Heart left ventricle (tissue), 16 donors: ENCODE measurements at places on chromosomes 6 and 20. TPM values are rescaled to one million over a fixed set of nuclear protein-coding genes. Genes with fewer than 3 reads are reported as not detected.

DNA sequence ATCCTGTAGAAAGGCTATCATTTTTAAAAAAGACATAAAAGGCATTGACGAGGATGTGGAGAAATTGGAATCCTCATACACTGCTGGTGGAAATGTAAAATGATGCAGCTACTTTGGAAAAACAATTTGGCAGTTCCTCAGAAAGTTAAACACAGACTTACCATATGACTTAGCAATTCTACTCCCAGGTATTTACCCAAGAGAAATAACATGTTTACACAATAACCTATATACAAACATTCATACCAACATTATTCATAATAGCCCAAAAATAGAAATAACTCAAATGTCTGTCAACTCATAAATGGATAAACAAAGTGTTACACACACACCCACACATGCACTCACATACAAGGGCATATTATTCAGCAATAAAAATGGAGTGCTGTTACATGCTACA, 23.4 kb upstream of the CEP85L start:
- peaks cover 4% of the 10 kb centered on the region for H3K4me1 ChIP-seq
- no peak overlapping the region for H3K4me3 ChIP-seq
- H3K27ac ChIP-seq, result no peak overlapping the region
- no peaks in the 10 kb centered on the region for H3K27me3 ChIP-seq
- DNase-seq, result no peak

DNA sequence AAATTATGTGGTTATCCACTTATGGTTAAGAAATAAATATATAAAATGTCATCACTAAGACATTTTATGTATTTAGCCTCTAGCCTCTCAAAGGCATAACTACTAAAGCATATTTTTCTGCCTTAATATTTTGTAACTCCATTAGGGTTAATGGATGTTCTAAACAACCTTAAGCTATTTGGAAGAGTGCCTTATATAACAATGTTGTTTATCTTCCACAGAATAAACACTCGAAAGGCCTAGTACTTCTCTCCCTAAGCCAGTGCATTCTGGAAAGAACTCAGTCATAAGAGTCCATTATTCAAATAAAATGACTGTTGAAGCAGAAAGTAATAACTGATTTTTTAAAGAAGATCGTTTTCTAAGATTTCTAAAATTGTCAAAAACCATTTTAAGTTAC, 15.0 kb upstream of the PRIM2 start:
- no peaks in the 10 kb centered on the region for H3K27me3 ChIP-seq
- H3K4me1 ChIP-seq, result no peaks in the 10 kb centered on the region
- DNase-seq, result no peak
- no peaks in the 10 kb centered on the region for H3K36me3 ChIP-seq
- no peak overlapping the region for H3K27ac ChIP-seq

Gene FOXF2
- total RNA-seq, result 0.35 TPM

DNA sequence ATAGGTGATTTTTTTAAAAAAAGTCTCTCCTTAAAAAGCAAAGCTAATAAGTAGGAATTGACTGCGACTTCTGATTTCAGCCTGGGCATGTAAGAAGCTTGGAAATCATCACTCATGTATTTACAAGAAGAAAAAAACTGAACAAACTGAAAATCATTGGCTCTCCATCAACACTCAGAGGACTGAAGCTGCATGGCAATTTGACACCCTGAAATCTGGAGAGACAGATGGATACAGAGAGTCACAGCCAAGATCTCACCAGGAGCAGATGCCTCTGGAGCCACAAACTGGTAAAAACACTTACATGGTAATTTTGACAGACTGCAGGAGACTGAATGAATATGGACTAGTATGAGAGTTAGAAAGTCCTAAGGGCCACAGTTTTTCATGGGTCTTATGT, 191.2 kb upstream of the TCF21 start:
- H3K27me3 ChIP-seq, result no peaks in the 10 kb centered on the region
- H3K4me3 ChIP-seq, result no peak overlapping the region
- no peak for DNase-seq
- H3K4me1 ChIP-seq, result no peaks in the 10 kb centered on the region
- no peaks in the 10 kb centered on the region for H3K36me3 ChIP-seq

- H3K36me3 ChIP-seq, result no peaks in the 10 kb centered on the region
- no peak overlapping the region for H3K27ac ChIP-seq
- peaks cover 100% of the 10 kb centered on the region for H3K27me3 ChIP-seq
- H3K4me1 ChIP-seq, result peaks cover 11% of the 10 kb centered on the region
- DNase-seq, result no peak
- peak overlapping the region; percentile 32 for H3K4me3 ChIP-seq
These were observed 7.8 kb upstream of the NR2E1 start for GRCh38 chr6:108157981-108158525.

DNA sequence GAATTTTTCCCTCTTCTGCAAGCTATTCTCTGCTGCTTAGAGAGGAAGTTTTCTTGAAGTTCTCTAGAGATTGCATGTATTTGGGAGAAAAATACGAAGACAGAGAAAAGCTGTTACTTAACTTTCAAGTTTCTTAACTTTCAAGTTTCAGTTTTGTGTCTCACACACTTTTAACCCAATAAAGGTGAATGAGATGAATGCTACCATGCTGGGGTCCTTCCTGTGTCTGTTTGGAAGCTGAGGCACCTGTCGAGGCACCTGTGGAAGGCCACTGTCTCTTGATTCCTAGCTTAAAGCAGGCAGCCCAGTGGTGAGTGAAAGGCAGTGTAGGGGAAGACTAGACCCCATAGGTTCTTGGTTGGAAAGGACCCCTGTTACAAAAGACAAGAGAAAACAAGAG, 372.8 kb upstream of the JARID2 start:
- DNase-seq, result no peak
- peaks cover 20% of the 10 kb centered on the region for H3K4me1 ChIP-seq
- H3K27me3 ChIP-seq, result no peaks in the 10 kb centered on the region
- H3K36me3 ChIP-seq, result no peaks in the 10 kb centered on the region
- no peak overlapping the region for H3K27ac ChIP-seq

DNA sequence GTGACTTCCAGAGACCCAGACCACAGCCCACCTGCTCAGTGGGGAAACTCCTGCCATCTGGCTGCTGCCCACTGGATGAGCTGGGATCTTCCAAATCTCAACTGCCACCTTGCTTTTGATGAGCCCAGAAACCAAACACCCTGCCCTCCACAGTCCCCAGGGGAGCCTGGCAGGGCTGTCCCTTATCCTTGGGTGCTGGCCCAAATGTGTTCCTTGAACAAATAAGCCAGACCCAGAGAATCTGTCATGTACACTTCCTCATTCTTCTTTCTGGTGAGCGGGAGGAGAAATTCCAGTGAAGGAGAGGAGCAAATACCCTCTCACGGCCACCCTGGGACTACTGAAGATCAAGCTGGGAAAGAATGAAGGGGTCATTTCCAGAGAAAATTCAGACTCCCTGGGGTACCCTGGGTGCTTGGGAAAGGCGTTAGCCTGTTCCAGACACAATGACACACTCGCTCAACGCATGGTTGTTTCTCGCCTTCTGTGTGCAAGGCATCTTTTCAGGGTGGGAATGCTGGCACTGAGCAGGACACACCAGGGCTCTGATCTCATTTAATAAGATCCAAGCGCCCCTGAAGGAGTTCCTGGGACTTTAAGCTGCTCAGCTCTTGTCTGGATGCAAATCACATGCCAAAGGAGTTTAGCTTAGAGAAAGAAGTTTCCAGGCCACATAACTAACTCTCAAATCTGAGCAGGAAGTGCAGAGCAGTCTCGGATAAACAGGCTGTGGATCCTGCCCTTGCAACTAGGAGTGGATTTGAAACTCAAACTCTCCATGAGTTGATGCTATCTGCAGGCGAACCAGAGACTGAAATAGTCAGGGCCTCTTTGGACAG, 38.5 kb downstream of the PXDC1 start:
- no peaks in the 10 kb centered on the region for H3K27me3 ChIP-seq
- no peak for DNase-seq
- no peak overlapping the region for H3K27ac ChIP-seq
- no peaks in the 10 kb centered on the region for H3K4me1 ChIP-seq

Gene FAM209B
- not detected for total RNA-seq

DNA sequence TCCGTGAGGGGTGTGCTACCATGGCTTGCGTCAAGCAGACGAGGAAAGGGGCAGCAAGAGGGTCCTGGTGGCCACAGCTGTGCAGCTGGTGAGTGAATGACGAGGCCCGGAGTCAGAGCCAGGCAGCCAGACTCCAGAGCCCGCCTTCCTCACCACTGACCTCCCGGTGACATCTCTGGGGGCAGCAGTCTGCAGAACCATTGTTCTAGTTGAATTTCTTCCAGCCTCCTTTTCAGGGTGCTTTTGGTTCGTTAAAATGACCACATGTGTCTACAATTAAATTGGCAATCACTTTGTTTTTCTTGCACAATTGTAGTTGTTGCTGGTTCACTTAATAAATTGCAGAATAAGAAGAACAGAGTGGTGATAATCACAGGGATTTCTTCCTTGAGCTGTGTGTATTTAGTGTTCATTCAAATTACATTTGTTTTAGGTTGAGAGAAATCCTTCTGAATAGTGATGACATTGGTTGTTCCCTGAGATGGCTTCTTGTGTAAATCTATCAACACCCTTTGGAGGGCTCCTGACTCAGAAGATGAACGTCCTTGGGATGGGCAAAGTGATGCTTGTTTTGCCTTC, 96.4 kb downstream of the TULP4 start:
- peaks cover 3% of the 10 kb centered on the region for H3K36me3 ChIP-seq
- peak; percentile 82 for DNase-seq
- H3K27me3 ChIP-seq, result no peaks in the 10 kb centered on the region

- no peak overlapping the region for H3K4me3 ChIP-seq
- DNase-seq, result no peak
- no peak overlapping the region for H3K27ac ChIP-seq
These were observed 244.2 kb downstream of the HIVEP2 start for GRCh38 chr6:142700671-142701312.

Gene C2
- 0.69 TPM for total RNA-seq

Gene MSH5
- 1.4 TPM for total RNA-seq

- DNase-seq, result no peak
- no peaks in the 10 kb centered on the region for H3K36me3 ChIP-seq
- H3K4me3 ChIP-seq, result no peak overlapping the region
- no peaks in the 10 kb centered on the region for H3K27me3 ChIP-seq
- H3K27ac ChIP-seq, result no peak overlapping the region
These were observed 31.7 kb upstream of the MAP3K4 start for GRCh38 chr6:160959726-160960435.

DNA sequence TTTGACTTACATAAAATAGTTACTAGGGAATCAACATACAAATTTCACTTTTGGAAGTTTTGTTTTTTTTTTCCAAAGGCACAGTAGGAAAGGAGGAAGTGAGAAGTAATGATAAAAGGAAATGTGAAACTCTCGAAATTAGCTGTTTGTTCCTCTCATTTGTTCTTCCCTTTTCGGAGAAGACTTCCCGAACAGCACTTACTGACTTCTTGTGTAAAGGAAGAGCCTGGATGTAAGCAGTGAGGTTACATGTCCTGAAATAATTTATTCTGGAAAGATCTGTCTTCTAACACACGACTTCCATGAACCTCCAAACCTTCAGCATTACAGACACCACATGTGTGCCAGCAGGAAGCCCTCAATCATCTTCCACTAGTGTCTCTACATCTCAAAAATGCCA, 59.1 kb downstream of the KIF16B start:
- no peaks in the 10 kb centered on the region for H3K4me1 ChIP-seq
- H3K36me3 ChIP-seq, result peaks cover 37% of the 10 kb centered on the region
- peak overlapping the region; percentile 58 for H3K27ac ChIP-seq
- no peaks in the 10 kb centered on the region for H3K27me3 ChIP-seq
- DNase-seq, result no peak

DNA sequence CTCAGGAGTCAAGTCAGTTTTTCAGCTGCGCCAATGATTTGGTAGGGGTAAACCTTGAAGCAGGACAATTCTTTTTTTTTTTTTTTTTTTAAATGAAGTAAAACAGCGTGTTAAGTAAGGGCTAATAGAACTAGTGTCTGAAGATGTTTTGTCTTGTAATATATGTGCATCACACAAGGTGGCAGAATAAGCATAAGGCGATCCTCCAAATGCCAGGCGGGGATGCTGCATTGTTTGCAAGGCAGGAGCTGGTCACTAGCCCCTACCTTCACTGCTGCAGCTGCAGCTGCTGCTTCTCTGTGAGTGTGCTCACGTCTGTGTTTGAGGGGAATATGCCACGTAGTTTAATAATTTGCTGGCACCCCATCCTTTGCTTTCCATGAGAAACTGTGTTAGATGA, 272.7 kb upstream of the MAP3K7 start:
- DNase-seq, result no peak
- no peak overlapping the region for H3K27ac ChIP-seq
- no peak overlapping the region for H3K4me3 ChIP-seq
- no peaks in the 10 kb centered on the region for H3K4me1 ChIP-seq
- H3K36me3 ChIP-seq, result no peaks in the 10 kb centered on the region

DNA sequence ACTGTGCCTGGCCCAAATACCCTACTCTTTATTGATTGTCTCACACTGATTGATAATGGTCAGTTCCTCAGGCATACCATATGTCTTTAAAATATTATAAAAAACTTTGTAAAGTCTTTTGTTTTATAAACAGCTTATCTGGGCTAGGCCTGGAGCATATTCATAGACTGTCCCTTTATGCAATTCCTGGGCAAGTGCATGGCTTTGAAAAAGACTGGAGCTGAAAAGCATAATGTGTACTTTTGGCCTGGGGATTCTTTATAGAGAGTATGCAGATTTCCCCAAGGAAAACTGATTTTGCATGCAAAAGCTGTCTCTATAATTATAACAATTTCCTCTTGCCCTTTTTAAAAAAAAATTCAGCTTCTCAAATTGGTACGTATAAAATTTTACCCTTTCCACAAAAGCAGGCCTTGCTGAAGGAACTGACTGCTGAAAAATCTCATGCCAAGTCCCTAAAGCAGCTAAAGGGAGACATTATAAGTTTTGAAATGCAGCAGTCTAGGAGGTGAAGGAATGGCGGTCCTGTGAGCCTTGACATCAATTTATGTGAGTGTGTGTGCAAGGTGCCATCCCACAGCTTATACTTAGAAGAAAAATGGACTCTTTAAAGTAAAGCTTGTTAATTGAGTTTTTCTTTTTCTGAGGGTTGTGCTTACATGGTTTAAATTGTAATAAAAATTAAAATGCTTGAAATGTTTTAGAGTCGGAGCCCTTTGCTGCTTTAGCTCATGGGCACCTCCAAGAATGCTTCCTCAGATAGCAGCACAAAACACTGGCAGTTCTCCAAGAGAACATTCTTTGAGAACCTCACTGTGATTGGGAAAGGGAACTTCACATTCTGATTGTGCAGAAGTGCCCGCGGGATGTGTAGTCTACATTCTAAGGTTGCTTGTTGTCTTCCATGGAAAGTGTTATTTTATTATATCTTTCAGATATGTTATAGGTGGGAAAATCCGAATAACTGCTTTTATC, 43.9 kb downstream of the PLCB4 start:
- peak; percentile 49 for DNase-seq
- no peaks in the 10 kb centered on the region for H3K27me3 ChIP-seq
- H3K4me1 ChIP-seq, result peaks cover 45% of the 10 kb centered on the region
- H3K27ac ChIP-seq, result peak overlapping the region; percentile 65
- no peak overlapping the region for H3K4me3 ChIP-seq

Gene PABPC1L
- total RNA-seq, result 4.8 TPM

Gene MROH8
- total RNA-seq, result 3.9 TPM

DNA sequence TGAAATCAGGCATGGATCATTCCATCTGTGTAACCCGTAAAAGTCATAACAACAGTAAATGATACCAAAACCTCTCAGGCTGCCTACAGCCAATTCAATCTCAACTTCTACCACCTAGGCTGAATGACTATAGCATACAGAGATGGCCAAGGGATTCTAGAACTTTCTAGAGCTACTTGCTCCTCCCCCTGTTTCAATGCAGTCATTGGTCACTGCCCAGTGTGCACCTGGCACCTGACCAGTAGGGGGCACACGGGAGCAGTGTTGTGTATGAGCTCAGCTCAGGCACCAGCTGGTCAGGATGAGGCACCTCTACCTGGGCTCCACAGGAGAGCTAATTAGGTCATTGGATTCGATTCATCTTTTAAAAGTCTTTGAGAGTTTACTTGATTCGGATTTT, 86.2 kb downstream of the PLEKHG1 start:
- peaks cover 15% of the 10 kb centered on the region for H3K4me1 ChIP-seq
- H3K4me3 ChIP-seq, result peak overlapping the region; percentile 55
- DNase-seq, result no peak
- H3K36me3 ChIP-seq, result no peaks in the 10 kb centered on the region
- H3K27me3 ChIP-seq, result no peaks in the 10 kb centered on the region

Gene SYNDIG1
- 32.7 TPM for total RNA-seq
